ENCODE measurements at places on chromosomes 5 and 9.

GRCh38 chr5:1667648-1668140 lies 131.9 kb downstream of the MRPL36 start:
- peak; percentile 21 for DNase-seq

- no peak for DNase-seq
Measured at GRCh38 chr5:39473156-39473775, 48.5 kb upstream of the DAB2 start.

- DNase-seq, result peak; percentile 6
Measured at GRCh38 chr9:73847536-73847935, 649.6 kb upstream of the RORB start.

DNA sequence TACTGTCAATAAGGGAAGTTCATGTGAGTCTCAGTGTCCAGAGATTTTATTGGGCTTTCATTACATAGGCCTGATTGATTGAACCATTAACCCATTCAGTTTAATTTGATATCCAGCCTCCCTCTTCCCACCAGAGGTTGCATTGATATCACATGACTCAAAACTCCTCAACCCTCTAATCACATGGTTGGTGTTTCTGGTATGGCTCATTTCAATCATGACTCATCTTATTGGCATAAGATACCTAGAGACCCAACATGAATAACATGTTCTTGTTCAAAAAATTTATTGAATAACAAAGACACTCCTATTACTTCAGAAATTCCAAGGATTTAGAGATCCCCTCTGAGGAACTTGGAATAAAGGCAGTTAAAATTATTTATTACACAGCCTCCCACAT lies 982.2 kb downstream of the TLE1 start:
- DNase-seq, result no peak

GRCh38 chr5:150082374-150082773 lies 4.0 kb downstream of the CSF1R start:
- no peak for DNase-seq

DNA sequence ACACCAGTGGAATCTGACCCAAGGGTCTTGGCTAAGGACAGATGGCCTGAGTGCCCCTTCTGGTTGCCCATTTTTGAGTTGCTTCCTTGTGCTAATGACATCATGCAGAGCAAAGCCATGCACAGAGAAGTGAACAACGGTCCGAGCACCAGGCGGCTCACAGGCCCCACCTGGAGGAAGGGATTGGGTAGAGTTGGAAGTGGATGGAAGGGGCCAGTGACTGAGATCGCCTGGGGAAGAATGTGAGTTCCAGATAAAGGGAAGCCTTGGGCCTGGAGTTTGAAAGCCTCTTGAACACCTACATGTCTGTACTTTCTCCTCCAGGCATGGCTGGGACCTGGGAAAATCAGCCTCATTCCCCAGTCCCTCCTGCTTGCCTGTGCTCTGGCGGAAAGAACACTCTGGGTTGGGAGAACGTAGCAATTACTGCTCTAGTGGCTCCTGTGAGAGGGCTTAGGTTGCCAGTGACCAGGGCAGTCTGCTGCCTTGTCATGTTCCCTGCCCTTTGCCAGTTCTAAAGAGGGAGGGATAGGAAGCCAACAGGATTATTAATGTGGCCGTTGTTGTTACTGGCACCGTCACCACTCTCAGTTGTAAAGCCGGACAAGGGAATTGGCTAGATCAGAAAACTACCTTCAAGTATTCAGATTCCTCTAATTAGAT lies 62.5 kb upstream of the PTPN3 start:
- no peak for DNase-seq

- no peak for DNase-seq
Measured at GRCh38 chr5:148976569-148977381, 86.1 kb downstream of the SH3TC2 start.

DNA sequence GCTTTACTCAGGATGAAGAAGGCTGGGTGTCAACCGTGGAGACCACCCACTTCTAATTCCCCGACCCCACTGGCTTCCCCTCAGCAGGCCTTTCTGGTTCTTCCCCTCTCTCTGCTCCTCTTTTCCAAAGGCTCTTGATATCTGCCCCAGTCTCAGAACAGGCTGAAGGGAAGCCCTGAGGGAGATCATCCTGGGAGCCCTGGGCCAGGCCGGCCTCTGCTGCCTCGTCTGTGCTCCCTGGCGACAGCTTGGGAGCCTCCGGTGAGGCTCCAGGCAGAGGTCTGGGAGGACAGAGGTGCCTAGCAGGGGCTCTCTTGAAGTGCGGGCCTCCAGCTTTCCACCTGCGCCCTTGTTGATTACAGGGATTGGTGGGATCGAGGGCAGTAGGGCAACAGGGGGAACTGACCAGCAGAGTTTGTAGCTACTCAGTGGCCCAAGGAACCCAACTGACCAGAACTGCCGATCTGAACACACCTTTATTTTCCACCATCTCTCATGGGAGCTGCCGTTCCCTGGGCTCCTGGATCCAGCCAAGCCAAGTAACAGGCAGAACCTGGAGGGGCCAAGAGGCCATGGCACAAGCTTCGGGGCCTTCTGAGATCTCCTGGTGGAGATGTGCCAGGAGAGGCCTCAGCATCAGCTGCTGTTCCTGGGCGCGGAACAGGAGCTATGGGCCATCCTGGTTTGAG lies 198.5 kb downstream of the CACNA1B start:
- no peak for DNase-seq

- DNase-seq, result no peak
Measured at GRCh38 chr9:92527832-92528521, 7.8 kb downstream of the ECM2 start.

- no peak for DNase-seq
Measured at GRCh38 chr9:131841765-131842318, 102.0 kb upstream of the RAPGEF1 start.

DNA sequence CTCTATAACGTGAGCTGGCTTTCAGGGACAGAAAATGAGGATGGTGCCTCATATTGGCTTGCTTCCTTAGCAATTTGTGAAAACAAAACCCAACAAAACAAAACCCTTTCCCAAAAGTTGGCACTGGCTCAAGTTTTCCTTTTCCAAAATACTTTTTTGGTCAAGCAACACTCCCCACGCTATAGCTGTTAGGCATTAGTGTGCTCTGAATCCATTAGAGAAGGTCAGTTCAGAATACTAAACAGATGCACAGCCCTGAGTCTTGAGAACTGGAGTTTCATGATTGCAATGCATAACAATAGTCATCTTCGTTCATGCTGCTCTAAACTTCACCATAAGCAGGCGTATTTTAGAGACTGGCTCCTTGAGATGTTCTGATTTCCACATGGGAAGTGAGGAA lies 172.0 kb upstream of the KLF9 start:
- DNase-seq, result peak; percentile 71

- DNase-seq, result peak; percentile 54
Measured at GRCh38 chr9:137294091-137294680, 7.9 kb downstream of the NRARP start.

GRCh38 chr9:96441798-96442445 lies 8.0 kb upstream of the HABP4 start:
- no peak for DNase-seq

DNA sequence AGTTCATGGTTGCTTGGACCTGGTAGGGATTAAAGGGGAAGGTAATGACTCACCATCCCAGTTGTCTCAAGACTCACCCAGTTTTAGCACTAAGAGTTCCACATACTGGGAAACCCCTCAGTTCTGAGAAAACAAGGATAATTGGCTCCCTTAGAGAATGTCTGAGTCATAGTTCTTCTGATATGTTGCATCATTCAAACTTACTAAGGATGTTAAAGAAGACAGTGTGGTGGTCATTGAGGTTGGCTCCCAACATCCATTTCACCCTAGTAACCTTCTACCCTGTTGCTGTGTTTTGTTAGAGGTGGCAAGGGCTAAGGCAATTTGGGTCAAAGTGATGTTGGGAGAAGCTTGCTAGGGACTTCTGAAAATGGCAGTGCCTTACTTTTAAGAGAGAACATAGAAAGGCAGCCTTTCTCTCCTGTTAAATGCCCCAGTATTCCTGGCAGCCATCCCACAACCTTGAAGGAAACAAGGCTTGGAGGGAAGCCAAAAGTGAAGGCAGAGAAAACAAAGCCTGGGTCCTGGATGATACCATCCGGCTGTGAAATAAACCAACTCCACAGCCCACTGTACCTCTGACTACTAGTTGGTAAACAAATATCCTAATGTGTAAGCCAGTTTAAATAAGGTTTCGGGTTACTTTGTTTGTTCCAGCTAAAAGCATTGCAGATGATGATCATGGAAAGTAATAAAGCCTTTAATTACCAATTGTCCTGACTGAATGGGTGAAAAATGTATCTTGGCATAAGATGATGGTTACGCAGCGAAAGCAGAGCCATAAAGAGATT lies 80.4 kb upstream of the ADAMTSL1 start:
- DNase-seq, result peak; percentile 71

DNA sequence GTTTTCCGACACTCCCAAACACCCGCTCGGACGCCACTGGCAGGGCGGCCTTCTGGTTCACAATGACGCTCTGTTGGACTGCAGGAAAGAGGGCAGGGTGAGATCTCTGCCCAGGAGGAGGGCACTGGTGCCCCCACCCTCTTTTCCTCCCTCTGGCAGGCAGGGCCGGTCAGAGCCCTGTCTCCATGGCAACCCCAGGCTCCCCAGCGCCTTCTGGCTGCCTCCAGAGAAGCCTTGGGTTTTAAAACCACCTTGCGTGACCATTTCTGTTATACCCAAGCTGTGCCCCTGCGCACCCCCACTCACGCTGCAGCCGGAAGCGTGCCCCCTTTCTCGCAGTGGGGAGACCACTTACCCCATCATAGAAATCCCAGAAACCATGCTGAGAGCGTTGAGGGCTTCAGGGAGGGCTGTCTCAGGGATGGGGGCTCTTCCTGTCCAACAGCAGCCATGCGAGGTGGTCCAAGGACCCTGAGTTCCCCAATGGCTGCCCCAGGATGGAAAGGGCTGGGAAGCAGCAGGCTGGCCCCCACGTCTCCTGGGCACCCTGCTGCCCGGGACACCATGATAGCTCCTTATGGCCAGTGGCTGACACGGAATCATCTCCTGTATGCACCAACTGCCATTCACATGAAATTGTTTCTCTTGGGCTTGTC lies 7.3 kb downstream of the C9orf50 start:
- DNase-seq, result peak; percentile 86

GRCh38 chr5:88214655-88215054 lies 54.0 kb downstream of the TMEM161B start:
- DNase-seq, result no peak

DNA sequence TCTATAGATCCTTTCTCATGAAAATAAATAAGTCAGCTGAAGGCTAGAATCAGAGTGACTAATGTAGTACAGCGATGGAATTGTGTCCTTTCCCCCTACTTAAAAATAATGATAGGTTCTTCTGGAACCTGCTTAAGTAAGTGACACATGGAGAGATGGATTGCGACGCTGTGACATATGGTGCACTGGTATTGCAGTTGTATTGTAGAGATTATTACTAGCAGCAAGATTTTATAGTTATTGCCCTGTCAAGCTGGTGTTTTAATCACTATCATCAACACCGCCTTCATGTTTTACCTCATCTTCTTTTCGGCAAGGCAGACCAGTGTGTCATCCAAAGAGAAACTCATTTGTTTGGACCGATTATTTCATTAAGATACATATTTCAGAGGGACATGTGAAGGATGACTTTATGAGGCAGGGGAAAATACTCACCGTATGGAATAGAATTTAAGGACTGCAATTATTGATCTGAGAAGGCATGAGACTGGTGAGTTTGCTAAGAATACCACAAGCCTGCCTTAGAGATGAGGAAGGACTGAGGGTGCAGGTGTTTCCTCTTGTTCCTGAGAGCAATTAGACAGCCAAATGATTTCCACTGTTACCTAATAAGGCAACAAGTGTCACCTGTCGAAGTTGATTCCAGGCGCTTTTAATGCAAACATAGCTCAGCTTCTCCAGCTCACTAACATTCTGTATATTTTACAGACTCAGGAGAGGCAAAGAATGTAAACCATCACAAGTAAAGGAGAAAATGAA lies 1855.5 kb downstream of the MAT2B start:
- no peak for DNase-seq

DNA sequence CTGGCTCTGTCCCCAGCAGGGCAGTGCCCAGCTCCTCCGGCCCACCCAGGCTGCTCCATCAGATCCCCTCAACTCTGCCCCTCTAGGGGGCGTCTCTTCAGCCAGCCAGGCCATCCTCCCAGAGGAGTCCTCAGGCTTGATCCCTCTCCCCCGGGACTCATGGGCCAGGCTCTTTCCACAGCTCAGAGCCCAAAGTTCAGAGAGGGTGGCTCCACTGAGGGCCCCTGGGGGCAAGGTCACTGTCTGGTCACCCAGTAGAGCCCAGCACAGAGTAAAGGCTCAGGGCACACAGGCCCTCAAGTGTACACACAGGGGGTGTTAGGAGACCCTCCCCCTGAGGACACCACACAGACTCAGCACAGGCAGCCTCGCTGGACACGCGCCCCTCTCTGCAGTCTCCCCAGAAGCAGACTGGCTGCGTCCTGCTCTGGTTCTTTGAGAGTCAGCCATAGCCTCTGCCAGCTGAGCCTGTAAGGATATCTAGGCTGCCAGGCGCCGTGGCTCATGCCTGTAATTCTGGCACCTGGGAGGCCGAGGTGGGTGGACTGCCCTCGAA lies 64.8 kb downstream of the PAX5 start:
- DNase-seq, result no peak

GRCh38 chr5:115713408-115713807 lies 87.6 kb upstream of the TMED7 start:
- no peak for DNase-seq

DNA sequence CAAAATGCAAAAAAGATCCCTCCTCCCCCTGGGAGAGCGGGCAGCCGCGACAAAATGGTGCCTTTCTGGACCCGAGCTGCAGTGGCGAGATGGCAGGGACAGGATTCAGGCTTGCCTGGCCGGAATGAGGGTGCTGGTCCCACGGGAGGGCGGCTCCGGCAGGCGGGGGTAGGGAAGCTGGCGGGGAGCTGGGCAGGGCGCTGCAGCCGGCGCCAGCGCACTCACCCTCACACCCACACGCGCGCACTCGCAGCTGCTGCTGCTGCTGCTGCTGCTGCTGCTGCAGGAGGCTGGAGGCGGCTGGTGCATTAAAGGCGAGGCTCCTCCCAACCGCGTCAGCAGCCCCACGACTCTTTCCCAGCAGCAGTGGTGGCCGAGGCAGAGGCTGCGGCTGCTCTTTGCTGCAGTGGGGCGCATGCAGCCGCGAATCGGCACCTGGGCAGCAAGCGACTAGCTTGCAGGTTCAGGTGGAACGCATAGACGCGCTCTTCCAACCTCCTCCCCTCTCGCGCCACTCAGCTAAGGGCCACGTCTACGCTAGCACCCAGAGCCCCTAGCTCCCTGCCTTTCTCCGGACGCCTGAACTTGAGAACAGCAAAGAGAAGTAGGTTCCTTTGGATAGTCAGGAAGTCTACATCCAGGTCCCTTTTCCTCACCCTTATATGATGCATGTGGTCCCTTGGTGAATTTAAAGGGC lies at the start of gene PPP2R2B:
TSS of gene PPP2R2B (minus strand) at position 282 of the 697 bp plus-strand sequence.
- peak; percentile 95 for DNase-seq

GRCh38 chr5:99020698-99021048 lies 91.9 kb upstream of the CHD1 start:
- no peak for DNase-seq

- no peak for DNase-seq
Measured at GRCh38 chr5:84642795-84643194, 258.1 kb upstream of the EDIL3 start.

Data from brain (organoid and tissue), 16 donors.